ENCODE measurements at places on chromosomes 11 and 22.

- no peak for DNase-seq
These were observed 13.9 kb downstream of the IFITM10 start for GRCh38 chr11:1736447-1736992.

DNA sequence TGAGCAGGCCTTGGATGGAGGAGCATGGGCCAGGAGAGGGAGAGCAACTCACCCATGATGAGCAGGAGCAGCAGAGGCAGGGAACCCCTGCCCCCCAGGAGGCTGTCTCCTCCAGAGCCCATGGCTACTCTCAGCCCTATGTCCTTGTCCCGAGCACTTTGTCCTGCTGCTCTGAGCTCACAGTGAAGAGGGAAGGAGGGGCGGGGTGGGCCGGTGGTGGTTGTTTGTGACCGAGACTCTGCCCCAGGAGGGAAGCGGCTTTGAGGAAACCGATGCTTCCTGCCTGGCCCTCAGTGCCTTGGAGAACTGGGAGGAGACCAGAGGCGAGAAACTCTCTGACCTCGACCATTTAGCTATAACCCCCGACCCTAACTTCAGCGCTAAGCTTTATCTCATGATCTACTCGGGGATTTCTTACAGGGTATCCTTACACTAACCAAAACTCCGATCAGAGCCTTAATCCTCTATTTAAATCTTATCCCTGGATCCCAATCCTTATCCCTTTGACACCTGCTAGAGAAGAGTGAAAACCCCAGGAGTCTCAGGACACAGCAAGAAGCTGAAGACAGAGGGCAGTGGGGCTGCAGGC, at the start of gene ROBO4:
TSS of gene ROBO4 (minus strand) at position 192 of the 589 bp plus-strand sequence. CDS start at position 122, 70 bp downstream.
- no peak for DNase-seq

- DNase-seq, result no peak
These were observed 10.2 kb upstream of the IL17RA start for GRCh38 chr22:17074648-17075002.

- DNase-seq, result no peak
These were observed 3.8 kb downstream of the ZBTB16 start for GRCh38 chr11:114063149-114063828.

DNA sequence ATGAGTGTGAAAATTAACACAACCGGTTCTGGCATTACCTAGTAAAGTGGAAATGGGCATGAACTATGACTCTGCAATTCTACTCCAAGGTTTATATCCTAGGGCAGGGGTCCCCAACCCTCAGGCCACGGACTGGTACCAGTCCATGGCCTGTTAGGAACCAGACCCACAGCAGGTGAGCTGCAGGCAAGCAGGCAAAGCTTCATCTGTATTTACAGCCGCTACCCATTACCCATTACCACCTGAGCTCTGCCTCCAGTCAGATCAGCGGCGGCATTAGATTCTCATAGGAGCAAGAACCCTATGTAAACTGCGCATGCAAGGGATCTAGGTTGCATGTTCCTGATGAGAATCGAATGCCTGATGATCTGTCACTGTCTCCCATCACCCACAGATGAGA, 49.8 kb downstream of the MORC2 start:
- DNase-seq, result no peak

GRCh38 chr11:8692417-8692816, 9.8 kb downstream of the RPL27A start:
- DNase-seq, result no peak

DNA sequence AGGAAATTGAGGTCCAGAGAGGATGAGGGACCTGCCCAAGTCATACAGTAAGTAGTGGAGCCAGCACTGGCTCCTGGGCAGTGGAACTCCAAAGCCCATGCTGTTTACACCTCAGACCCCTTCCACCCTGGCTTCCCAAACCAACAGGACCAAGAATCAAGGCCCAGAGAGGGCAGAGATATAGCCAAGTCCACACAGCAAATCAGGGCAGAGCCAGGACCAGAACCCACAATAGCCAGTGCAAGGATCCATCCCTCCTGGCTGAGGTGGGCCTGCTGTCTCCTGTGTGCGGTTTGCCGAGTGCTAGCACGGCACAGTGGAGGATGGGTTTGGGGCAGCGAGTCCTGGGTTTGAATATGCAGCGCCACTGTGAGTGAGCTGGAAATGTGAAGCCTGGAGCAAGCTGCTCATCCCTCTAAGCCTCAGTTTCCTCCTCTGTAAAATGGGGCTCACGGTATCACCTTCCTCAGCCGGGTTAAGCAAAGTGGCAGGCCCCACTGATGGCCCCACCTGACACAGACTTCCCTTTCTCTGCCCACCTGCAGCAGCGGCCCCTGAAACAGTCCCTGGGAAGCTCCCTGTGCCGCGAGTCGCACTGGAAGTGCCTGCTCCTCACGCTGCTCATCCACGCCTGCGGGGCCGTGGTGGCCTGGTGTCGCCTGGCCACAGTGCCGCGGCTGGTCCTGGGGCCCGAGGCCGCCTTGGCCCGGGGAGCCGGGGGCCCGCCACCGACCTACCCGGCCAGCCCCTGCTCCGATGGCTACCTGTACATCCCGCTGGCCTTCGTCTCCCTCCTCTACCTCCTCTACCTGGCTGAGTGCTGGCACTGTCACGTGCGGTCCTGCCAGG, 2.3 kb downstream of the TMEM151A start:
- DNase-seq, result no peak

DNA sequence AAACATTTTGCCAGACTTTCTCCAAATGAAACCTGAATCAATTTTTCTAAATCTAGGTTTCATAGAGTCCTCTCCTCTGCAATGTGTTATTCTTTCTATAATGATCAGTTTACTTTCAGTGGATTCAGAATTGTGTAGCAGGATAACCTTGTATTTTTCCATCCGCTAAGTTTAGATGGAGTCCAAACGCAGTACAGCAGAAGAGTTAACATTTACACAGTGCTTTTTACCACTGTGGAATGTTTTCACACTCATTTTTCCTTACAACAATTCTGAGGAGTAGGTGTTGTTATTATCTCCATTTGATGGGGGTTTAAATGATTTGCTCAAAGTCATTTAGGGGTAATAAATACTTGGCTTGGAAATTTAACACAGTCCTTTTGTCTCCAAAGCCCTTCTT, 9.6 kb downstream of the RAG1 start:
- no peak for DNase-seq

GRCh38 chr11:85628771-85629341, 463 bp downstream of the TMEM126B start:
- no peak for DNase-seq

DNA sequence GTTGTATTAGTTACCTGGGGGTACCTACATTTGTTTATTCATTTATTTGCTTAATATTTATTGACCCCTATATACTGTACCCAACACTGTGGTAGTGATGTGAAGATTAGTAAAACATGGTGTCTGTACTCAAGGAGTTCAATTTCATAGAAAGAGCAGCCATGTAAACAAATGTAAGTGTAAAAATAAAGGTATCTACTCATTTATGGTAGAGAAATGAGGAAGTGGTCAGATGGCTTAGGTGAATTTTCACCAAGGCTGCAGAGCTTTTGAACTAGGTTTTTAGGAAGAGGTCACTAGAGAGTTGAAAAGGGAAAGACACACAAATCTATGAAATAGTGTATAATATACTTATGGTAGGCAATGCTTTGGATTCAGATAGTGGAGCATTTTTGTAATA, 11.1 kb downstream of the CTR9 start:
- DNase-seq, result no peak

- DNase-seq, result no peak
These were observed 8.5 kb downstream of the TMEM258 start for GRCh38 chr11:61783717-61784505.

DNA sequence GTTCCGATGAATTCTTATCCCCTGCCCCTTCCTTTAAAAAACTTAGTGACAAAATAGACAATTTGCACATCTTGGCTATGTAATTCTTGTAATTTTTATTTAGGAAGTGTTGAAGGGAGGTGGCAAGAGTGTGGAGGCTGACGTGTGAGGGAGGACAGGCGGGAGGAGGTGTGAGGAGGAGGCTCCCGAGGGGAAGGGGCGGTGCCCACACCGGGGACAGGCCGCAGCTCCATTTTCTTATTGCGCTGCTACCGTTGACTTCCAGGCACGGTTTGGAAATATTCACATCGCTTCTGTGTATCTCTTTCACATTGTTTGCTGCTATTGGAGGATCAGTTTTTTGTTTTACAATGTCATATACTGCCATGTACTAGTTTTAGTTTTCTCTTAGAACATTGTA, 12.0 kb downstream of the CCND1 start:
- no peak for DNase-seq

DNA sequence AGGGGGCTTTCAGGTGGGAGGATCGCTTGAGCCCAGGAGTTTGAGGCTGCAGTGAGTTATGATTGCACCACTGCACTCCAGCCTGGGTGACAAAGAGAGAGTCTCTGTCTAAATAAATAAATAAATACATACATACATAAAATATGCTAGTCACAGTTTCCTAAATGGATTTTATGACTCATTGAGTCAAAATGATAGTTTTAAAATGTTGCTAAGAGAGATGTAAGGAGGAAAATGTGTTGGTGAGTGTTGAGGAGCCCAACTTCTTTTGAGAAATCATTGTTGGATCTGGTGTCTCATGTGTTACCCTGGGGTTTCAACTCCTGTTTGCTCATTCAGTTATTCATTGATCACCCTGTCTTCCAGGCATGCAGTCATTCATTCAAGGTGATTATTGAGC, 21.0 kb downstream of the PARVB start:
- DNase-seq, result no peak

- DNase-seq, result no peak
These were observed 3.2 kb upstream of the RTN4R start for GRCh38 chr22:20271114-20271994.

GRCh38 chr11:34721646-34722045, 100.8 kb downstream of the EHF start:
- DNase-seq, result no peak
